ENCODE measurements at places on chromosomes 2 and 18. TPM values are rescaled to one million over a fixed set of nuclear protein-coding genes. Genes with fewer than 3 reads are reported as not detected.

The SERPINB2 gene
- total RNA-seq = not detected

DNA sequence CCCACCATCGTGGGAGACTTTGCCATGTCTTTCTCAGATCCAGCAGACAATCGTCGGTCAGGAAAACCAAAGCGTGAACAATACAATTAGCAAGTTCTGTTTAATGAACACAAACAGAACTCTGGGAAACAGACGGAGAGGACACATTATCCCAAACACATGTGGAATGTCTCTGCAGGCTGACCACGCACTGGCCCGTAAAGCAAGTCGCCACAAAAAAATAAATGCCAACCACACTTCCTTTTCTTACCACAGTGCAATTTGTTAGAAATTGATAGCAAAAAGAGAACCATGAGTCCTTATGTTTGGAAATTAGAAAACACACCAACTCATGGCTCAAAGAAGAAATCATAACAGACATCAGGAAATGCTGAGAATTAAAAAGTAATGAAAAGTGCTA is 210.9 kb downstream of the TWIST2 start:
- H3K36me3 ChIP-seq = peaks cover 11% of the 10 kb centered on the region
- no peaks in the 10 kb centered on the region for H3K27me3 ChIP-seq
- no peak overlapping the region for H3K4me3 ChIP-seq
- no peaks in the 10 kb centered on the region for H3K4me1 ChIP-seq
- no peak overlapping the region for H3K27ac ChIP-seq

DNA sequence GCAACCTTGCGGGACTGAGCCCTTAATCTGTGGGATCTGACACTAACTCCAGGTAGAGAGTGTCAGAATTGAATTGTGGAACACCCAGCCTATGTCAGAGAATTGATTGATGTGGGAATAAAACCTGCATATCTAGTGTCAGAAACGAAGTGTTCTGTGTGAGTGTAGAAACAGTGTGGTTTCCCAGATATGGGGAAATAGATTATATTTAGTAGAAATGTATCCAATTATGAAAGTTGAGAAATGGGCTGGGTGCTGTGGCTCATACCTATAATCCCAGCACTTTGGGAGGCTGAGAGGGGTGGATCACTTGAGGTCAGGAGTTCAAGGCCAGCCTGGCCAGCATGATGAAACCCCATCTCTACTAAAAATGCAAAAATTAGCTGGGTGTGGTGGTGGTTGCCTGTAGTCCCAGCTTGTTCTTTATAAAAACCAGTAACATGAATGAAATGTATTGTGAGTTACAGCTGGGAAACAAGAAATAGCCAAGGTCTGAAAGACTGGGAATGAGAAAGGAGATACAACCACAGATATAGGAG is 4.3 kb upstream of the TP53I3 start:
- no peak for DNase-seq
- no peaks in the 10 kb centered on the region for H3K27me3 ChIP-seq

DNA sequence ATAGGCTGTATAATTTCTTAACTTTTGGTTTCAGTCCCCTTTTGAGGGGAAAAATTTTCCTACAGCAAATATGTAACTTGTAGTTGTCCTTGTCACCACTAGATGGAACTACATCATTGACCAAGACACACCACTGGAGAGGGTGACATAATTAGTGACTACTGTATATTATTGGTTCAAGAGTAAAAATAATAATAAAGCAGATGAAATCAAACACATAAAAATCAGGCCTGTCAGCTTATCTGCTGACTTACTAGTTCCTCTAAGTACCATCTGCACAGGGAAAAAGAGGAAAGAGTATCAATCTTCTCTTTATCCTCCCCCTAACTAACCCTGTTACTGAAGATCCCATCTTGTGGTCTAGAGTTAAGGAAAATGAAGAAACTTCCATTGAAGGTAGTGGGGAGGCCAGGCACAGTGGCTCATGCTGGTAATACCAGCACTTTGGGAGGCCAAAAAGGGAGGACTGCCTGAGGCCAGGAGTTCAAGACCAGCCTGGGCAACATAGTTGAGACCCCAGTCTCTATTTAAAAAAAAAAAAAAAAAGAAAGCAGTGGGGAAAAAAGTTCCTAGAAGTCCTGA is 29.6 kb upstream of the ENOSF1 start:
- no peak for DNase-seq
- H3K27ac ChIP-seq = no peak overlapping the region
- H3K36me3 ChIP-seq = peaks cover 39% of the 10 kb centered on the region
- peaks cover 1% of the 10 kb centered on the region for H3K4me1 ChIP-seq
- no peaks in the 10 kb centered on the region for H3K27me3 ChIP-seq

GRCh38 chr2:61857224-61857623 is 3.4 kb upstream of the FAM161A start:
- peaks cover 9% of the 10 kb centered on the region for H3K36me3 ChIP-seq
- H3K27me3 ChIP-seq = no peaks in the 10 kb centered on the region
- DNase-seq = no peak
- H3K27ac ChIP-seq = no peak overlapping the region
